Endodermal cell (in vitro differentiated cells): ENCODE measurements at places on chromosomes 13 and 19. TPM values are rescaled to one million over a fixed set of nuclear protein-coding genes. Genes with fewer than 3 reads are reported as not detected.

GRCh38 chr19:38433268-38433733 is at the start of gene RYR1:
Gene RYR1 (plus strand): TSS chr19:38433691. CDS start chr19:38433830, 139 bp downstream.
- H3K4me1 ChIP-seq = no peaks in the 10 kb centered on the region
- DNase-seq = peak; percentile 96
- H3K36me3 ChIP-seq = no peaks in the 10 kb centered on the region
- no peak within 1 kb of the TSS for H3K27ac ChIP-seq

DNA sequence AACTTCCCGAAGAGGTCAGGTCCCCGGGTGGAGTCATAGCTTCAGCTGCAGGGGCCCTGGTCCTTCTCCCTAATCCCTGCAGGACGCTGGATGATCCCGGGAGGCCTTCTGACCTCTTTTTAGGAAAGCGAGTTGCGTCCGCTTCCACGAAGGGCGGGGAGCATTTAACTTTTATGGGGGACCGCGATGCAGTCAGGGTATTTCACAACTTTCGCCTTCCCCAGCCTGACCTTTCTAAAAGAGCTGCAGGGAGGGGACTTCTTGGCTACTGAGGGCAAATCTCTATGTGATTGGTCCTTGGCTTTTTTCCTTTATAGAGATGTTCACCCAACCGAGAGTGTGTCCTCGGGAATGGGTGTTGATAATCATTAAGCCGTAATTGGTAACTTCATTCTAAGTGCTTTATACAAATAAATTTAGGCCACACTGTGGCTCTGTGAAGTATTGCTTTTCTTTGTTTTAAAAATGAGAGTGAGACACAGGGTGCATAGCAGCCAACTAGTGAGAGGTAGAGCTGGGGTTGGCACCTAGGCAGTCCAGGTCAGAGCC is 778 bp downstream of the ZNF230 start:
- no peaks in the 10 kb centered on the region for H3K27me3 ChIP-seq
- H3K4me1 ChIP-seq = no peaks in the 10 kb centered on the region
- H3K27ac ChIP-seq = no peak overlapping the region

Gene MYDGF
- 58.7 and 63.0 TPM in 2 replicates for total RNA-seq

- H3K4me3 ChIP-seq = peak overlapping the region; percentile 59
- peaks cover 21% of the 10 kb centered on the region for H3K36me3 ChIP-seq
- no peaks in the 10 kb centered on the region for H3K27me3 ChIP-seq
- H3K4me1 ChIP-seq = no peaks in the 10 kb centered on the region
- DNase-seq = no peak
Measured at GRCh38 chr19:12194827-12195731, 32.2 kb downstream of the ZNF136 start.

GRCh38 chr19:43936188-43936587 is 1.1 kb upstream of the ZNF45 start:
- no peak overlapping the region for H3K27ac ChIP-seq
- DNase-seq = no peak
- peaks cover 8% of the 10 kb centered on the region for H3K27me3 ChIP-seq
- no peak overlapping the region for H3K4me3 ChIP-seq
- no peaks in the 10 kb centered on the region for H3K4me1 ChIP-seq

DNA sequence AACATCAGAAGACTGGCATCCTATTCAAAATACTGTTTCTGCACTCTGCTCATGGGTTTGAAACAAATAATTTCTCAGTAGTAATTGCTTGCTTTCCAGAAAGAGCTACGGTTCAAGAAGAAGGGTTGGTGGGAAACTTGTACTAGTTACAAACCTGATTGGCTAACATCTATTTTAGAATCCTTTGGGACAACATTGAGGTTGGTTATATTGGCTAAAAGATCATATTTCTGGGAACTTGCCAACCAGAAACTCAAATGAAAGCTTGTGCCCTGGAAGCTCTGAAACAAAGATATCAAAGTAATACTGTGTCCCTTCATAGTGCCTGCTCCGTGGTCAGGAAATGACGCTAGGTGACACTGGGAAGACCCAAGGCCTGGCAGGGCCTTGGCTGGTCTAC is 141.7 kb downstream of the LACC1 start:
- H3K4me1 ChIP-seq = no peaks in the 10 kb centered on the region
- DNase-seq = no peak
- H3K4me3 ChIP-seq = no peak overlapping the region
- no peaks in the 10 kb centered on the region for H3K27me3 ChIP-seq

DNA sequence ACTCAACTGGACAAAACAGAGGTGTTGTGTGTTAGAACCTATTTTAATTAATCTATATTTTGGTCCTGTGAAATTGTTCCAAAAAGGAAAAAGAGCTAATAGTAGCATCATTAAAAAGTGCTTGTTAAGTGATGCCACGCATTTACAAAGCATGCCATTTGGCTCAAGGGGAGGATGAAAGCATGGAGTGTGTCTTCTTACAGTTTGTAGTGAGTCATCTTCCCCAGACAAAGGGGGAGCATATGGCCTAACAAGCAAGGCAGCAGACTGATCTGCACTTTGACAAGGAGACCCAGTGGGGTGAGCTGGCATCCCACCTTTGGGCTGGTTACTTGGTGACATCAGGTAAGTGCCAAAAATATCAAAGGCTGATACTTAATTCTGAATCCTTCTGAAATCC is 297.0 kb downstream of the FGF9 start:
- no peak overlapping the region for H3K27ac ChIP-seq
- no peaks in the 10 kb centered on the region for H3K27me3 ChIP-seq
- no peak overlapping the region for H3K4me3 ChIP-seq
- no peak for DNase-seq

- no peak overlapping the region for H3K27ac ChIP-seq
- no peak overlapping the region for H3K4me3 ChIP-seq
- H3K27me3 ChIP-seq = no peaks in the 10 kb centered on the region
- no peaks in the 10 kb centered on the region for H3K4me1 ChIP-seq
Measured at GRCh38 chr13:32938907-32939306, 77.3 kb upstream of the KL start.

DNA sequence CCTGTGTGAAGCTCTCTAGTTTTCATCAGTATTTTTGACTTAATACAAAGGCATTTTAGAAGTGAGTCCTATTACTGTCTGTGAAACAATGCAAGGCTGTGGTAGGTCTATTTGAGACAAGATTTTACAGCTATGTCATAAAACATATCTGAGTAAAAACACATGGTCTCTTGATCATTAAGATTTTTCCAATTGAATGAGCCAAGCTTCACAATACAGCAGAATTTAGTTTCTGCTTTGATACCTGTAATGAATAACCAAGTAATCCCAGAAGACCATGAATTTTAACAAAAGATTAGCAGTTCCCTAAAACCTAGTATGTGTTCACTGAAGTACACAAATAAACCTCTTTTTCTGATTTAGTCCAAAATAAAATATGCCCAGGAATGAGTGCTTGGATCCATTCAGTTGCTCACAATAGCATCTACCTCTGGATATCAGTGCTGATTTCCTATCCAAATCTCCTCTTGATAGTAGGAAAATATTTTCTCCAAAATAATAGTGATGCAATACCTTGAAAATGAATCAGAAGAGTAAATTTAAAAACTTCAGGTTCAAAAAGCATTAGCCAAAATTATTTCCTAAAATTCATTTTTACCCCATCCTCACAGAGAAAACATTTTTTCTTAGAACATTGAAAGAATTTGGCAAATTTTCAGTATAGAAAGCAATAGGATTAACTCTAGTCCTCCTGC is 533.5 kb upstream of the SGCG start:
- H3K4me1 ChIP-seq = no peaks in the 10 kb centered on the region
- no peak overlapping the region for H3K27ac ChIP-seq
- no peak overlapping the region for H3K4me3 ChIP-seq
- no peaks in the 10 kb centered on the region for H3K36me3 ChIP-seq
- no peaks in the 10 kb centered on the region for H3K27me3 ChIP-seq

DNA sequence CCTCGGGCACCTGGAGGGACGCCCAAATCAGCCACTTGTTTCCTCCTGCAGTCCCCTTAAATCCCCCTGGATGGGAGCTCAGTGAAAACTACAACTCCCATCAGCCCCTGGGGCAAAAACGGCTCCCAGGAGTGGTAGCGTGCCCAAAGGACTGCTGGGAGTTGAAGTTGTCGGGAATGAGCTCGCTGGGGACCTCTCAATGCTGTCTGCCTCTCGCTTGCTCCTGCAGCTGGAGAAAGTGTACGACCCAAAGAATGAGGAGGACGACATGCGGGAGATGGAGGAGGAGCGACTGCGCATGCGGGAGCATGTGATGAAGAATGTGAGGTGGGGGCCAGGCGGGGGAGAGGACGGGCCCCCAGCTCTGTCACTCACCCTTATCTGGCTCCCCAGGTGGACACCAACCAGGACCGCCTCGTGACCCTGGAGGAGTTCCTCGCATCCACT is 14.7 kb upstream of the DHDH start:
- no peaks in the 10 kb centered on the region for H3K4me1 ChIP-seq
- H3K4me3 ChIP-seq = no peak overlapping the region
- H3K27ac ChIP-seq = no peak overlapping the region
- peak; percentile 90 for DNase-seq
- no peaks in the 10 kb centered on the region for H3K27me3 ChIP-seq

Gene VWA8
- total RNA-seq = 19.9 to 24.6 TPM (median 23.9 TPM) in 3 replicates

DNA sequence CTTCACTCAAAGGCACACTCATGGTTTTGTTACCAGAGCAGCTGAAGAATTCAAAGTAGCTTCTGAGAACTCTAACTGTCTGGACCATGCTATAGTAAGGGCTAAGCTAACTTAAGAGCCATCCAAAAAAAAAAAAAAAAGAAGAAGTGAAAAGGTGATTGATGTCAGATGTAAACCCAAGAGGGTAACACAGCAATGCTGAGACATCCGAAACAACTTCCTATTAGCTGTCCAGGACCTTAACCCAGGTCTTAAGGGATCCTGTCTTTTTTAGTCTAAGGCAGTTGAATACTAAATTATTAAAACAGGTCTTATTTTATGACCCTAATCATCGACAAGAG is 11.2 kb upstream of the RAB20 start:
- H3K4me1 ChIP-seq = peaks cover 14% of the 10 kb centered on the region
- H3K27ac ChIP-seq = no peak overlapping the region
- no peak for DNase-seq
- H3K27me3 ChIP-seq = no peaks in the 10 kb centered on the region
- no peaks in the 10 kb centered on the region for H3K36me3 ChIP-seq

GRCh38 chr19:45981350-45981749 is 7.7 kb upstream of the NOVA2 start:
- peak; percentile 57 for DNase-seq
- no peak overlapping the region for H3K27ac ChIP-seq
- H3K27me3 ChIP-seq = peaks cover 8% of the 10 kb centered on the region

- no peaks in the 10 kb centered on the region for H3K36me3 ChIP-seq
- DNase-seq = no peak
- H3K4me1 ChIP-seq = no peaks in the 10 kb centered on the region
- no peak overlapping the region for H3K4me3 ChIP-seq
- no peak overlapping the region for H3K27ac ChIP-seq
Measured at GRCh38 chr13:100040196-100040595, 48.7 kb upstream of the PCCA start.

Gene FCHO1
- total RNA-seq = 8.4 and 8.5 TPM in 2 replicates

- H3K27ac ChIP-seq = no peak overlapping the region
- no peak overlapping the region for H3K4me3 ChIP-seq
- no peaks in the 10 kb centered on the region for H3K27me3 ChIP-seq
- H3K4me1 ChIP-seq = peaks cover 11% of the 10 kb centered on the region
Measured at GRCh38 chr13:39484506-39485313, 118.3 kb downstream of the LHFPL6 start.

Gene TMPRSS9
- total RNA-seq = 0.95 and 1.2 TPM in 2 replicates

Gene KLK15
- not detected in 2 replicates for total RNA-seq

- DNase-seq = no peak
- H3K27me3 ChIP-seq = no peaks in the 10 kb centered on the region
- H3K36me3 ChIP-seq = no peaks in the 10 kb centered on the region
- peaks cover 3% of the 10 kb centered on the region for H3K4me1 ChIP-seq
Measured at GRCh38 chr19:28245937-28246336, 967.0 kb downstream of the UQCRFS1 start.

- no peaks in the 10 kb centered on the region for H3K36me3 ChIP-seq
- no peak overlapping the region for H3K27ac ChIP-seq
- DNase-seq = no peak
- no peak overlapping the region for H3K4me3 ChIP-seq
- H3K4me1 ChIP-seq = no peaks in the 10 kb centered on the region
Measured at GRCh38 chr13:26697069-26697955, 63.3 kb downstream of the GPR12 start.

DNA sequence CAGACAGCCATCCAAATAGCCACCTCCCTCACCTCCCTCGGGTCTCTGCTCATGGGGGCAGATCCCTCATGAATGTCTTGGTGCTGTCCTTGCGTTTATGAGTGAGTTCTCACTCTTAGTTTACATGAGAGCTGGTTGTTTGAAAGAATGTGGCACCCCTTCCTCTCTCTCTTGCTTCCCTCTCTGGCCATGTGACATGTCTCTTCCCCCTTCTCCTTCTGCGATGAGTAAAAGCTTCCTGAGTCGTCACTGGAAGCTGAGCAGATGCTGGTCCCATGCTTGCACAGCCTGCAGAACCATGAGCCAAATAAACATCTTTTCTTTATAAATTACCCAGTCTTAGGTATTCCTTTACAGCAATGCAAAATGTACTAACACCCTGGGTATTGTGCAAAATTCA is 208.7 kb downstream of the LACC1 start:
- H3K36me3 ChIP-seq = no peaks in the 10 kb centered on the region
- H3K4me1 ChIP-seq = no peaks in the 10 kb centered on the region
- DNase-seq = no peak
- no peak overlapping the region for H3K4me3 ChIP-seq

Gene DAPK3
- 89.9 to 128 TPM (median 95.1 TPM) in 3 replicates for total RNA-seq

- peaks cover 9% of the 10 kb centered on the region for H3K4me1 ChIP-seq
- H3K36me3 ChIP-seq = no peaks in the 10 kb centered on the region
- no peaks in the 10 kb centered on the region for H3K27me3 ChIP-seq
Measured at GRCh38 chr13:73250061-73250460, 191.3 kb downstream of the KLF5 start.

GRCh38 chr13:108760129-108760528 is 130.7 kb downstream of the MYO16 start:
- H3K36me3 ChIP-seq = no peaks in the 10 kb centered on the region
- no peaks in the 10 kb centered on the region for H3K4me1 ChIP-seq
- no peak overlapping the region for H3K4me3 ChIP-seq
- DNase-seq = no peak
- no peak overlapping the region for H3K27ac ChIP-seq

DNA sequence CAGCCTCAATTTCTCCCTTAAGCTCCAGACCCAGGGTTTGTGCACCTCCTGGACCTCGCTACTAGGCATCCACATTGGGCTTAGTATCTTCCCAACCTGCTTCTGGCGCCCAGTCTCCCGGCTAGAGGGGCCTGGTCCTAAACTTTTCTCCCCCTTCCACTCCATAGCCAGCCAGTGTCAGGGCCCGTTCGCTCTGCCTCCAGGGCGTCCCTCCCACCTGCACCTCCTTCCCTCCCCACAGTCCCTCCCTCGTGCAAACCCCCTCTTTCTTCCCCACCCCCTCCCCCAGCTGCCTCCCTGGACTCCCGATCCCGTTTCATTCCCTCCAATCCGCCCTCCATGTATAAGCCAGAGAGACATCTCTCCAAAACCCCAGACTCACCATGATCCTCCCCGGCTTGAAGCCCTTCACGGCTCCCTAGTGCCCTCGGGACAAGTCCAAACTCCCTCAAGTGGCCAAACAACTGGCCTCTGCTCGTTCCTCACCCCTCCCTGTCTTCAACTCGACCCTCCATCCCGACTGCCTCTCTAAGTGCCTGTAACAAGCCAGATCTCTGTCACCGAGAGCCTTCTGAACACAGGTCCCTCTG is 997 bp upstream of the SAMD4B start:
- peak overlapping the region; percentile 100 for H3K4me3 ChIP-seq
- H3K36me3 ChIP-seq = peaks cover 10% of the 10 kb centered on the region
- peak overlapping the region; percentile 75 for H3K27ac ChIP-seq
- H3K27me3 ChIP-seq = no peaks in the 10 kb centered on the region
- peak; percentile 80 for DNase-seq
- peaks cover 8% of the 10 kb centered on the region for H3K4me1 ChIP-seq

Gene CHERP
- total RNA-seq = 48.0 to 69.5 TPM (median 68.0 TPM) in 3 replicates

GRCh38 chr19:48568345-48568886 is 16.4 kb downstream of the SULT2B1 start:
- no peak overlapping the region for H3K4me3 ChIP-seq
- H3K27ac ChIP-seq = no peak overlapping the region
- no peaks in the 10 kb centered on the region for H3K27me3 ChIP-seq
- H3K36me3 ChIP-seq = no peaks in the 10 kb centered on the region

Gene TBXA2R
- total RNA-seq = 0.29 and 0.50 TPM in 2 replicates

Gene RHPN2
- 46.3 and 53.2 TPM in 2 replicates for total RNA-seq
